GDM1 (cell line): ENCODE measurements at places on chromosomes 16 and 17.

GRCh38 chr16:62738666-62739460 is 702.6 kb upstream of the CDH8 start:
- no peak for DNase-seq

DNA sequence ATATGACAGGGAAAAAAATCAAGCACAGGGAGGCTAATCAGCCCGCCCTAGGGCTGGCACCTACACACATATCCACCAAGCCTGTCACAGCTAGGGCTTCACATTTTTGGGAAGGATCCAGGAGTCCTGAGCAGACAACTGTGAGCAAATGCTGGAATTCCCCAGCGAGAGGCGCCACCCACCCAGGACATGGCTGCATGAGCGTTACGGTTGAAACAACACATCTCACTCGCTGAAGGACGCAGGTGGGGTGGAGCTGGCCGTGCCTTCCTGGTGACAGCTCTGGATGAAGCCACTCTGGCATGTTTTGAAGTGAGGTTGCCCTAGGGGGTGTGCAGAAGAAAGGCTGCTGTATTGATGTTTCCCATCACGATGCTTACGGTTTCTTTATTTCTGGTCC is 315.1 kb upstream of the EEF2KMT start:
- no peak for DNase-seq

DNA sequence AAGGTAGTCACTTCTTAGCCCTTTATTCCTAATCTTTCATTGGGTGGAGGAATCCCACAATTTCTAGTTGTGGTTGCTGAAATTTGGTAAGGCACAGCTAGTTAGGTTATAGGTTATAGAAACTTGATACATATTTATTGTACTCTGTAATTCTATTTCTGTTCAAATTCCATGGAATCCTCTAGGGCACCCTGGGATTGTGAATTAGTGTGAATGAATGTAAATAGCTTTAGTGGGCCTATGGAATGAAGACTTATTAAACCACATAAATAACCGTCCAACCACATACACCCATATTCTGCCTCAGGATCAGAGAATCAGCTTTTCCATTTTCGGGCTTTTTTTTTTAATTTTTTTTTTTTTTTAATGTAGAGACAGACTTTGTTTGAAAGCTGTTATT is 9.2 kb downstream of the TANC2 start:
- no peak for DNase-seq

DNA sequence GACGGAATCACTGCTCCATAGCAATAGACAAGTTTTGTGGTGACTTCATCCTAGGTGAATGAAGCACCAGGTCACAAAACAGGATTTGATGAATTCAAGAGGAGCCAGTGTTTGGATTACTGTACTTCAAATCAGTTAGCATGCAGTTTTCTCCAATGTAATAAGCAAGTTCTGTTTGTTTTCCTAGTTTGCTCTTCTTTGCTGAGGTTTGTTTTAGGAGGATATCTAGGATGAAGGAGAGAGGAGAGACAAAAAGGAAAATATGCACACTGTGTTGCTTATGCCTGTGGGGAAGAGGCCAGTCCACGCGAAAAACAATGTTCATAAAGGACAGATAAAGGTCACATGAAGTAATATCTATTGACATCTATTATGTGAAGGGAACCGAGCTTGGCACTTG is 9.0 kb downstream of the KRT37 start:
- no peak for DNase-seq

DNA sequence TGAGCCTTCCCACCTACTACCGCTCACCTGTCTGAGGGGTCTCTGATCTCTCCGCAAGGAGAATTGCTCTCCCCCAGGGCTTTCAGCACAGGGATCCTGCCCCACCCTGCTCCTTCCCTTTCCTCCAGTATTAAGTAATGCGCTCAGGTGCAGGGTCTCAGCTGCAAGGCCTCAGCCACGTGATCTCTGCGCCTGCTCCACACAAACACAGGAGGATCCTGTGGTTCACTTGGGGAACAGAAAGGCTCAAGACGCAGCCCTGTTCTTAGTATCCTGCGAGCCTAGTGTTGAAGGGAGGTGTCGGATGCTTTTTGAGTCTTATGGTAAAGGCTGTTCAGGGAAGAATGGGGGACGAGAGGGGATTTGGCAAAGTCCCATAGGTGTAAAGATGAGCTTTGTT is 41.6 kb upstream of the GCSH start:
- DNase-seq = no peak

DNA sequence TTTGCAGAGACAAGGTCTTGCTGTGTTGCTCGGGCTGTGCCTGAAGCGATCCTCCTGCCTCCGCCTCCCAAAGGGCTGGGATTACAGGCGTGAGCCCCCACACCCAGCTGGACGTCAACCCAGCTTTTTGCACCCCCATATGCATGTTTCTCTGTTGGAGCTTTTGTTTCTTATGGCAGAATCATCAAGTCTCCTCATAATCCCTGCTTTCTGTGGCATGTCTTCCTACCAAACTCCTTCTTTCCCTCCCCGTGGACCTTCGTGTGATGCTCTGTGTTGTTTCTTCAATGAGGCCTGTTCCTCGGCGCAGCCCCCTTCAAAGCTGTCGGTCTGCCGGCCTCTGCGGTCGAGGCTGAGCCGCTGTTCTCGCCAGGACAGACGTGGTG is 71.6 kb downstream of the METRNL start:
- no peak for DNase-seq
